Endothelial cell of umbilical vein (primary cell): ENCODE measurements at places on chromosomes 5 and 9.

- peaks cover 24% of the 10 kb centered on the region for H3K4me1 ChIP-seq
- no peaks in the 10 kb centered on the region for H3K36me3 ChIP-seq
- peak; percentile 85 for DNase-seq
- peak overlapping the region; percentile 64 for H3K4me3 ChIP-seq
- H3K27me3 ChIP-seq = no peaks in the 10 kb centered on the region
- peak overlapping the region; percentile 87 for H3K27ac ChIP-seq
These were observed 1.2 kb upstream of the ADAMTS6 start for GRCh38 chr5:65482736-65483545.

DNA sequence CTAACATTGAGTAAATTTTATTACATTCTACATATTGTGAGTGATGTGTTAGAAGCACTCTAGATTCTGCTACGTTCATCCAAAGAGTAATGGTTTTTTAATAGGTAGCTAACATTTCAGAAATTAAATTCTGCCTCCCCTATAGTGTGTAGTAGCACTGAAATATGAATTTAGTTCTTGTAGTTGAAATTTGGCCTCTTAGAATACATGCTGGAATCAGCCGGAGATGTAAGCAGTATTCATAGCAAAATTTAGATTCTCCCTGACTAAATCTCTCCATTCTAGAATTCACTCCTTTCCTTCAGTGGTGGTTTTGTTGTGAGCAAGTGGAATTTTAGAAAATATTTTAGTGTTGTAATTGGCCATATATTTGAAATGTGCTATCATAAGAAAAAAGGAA is 799.9 kb upstream of the CDH10 start:
- DNase-seq = no peak
- H3K4me1 ChIP-seq = no peaks in the 10 kb centered on the region
- H3K27me3 ChIP-seq = no peaks in the 10 kb centered on the region
- no peaks in the 10 kb centered on the region for H3K36me3 ChIP-seq

- H3K36me3 ChIP-seq = no peaks in the 10 kb centered on the region
- H3K4me3 ChIP-seq = no peak overlapping the region
- H3K27ac ChIP-seq = no peak overlapping the region
- DNase-seq = no peak
- no peaks in the 10 kb centered on the region for H3K4me1 ChIP-seq
These were observed 27.5 kb downstream of the CEL start for GRCh38 chr9:133089271-133089671.

DNA sequence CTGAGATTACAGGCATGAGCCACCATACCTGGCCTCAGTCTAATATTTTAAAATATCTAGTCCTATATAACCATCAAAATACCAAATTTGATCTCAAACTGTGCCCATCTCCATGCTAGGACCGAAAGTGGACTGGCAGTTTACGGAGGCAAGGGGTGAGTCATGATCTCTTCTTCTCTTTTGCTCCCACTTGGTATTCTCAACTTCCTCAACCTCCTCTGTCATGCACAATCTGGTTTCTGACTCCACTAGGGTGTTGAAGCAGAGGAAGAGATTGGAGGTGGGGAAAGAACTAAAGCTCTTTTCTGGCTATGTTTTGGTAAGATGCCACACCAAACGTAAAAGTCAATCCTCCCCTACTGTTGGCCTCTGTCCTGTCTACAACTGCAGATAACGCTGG is 55.9 kb upstream of the CEMIP2 start:
- no peaks in the 10 kb centered on the region for H3K36me3 ChIP-seq
- no peak for DNase-seq
- no peaks in the 10 kb centered on the region for H3K27me3 ChIP-seq
- H3K4me3 ChIP-seq = no peak overlapping the region
- H3K4me1 ChIP-seq = no peaks in the 10 kb centered on the region

DNA sequence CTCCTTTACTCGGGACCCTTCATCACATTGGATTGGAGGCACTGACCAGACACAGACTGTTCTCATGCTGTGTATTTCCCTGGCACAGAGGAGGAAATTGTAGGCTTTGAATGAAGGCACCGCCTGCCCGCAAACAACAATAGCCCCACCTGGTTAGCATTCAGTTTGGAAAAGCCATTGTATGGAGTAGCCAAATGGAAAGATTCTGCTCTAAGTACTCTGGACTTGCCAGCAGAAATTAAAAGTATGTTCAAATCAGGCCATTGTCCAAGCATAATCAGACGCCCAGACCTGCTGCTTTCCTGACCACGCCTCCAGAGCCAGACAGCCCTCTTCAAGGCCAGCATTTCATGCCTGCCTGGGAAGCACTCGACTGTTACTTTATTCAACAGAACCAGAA is 8.0 kb upstream of the SEMA4D start:
- no peaks in the 10 kb centered on the region for H3K36me3 ChIP-seq
- H3K4me3 ChIP-seq = no peak overlapping the region
- peak; percentile 25 for DNase-seq
- no peak overlapping the region for H3K27ac ChIP-seq
- no peaks in the 10 kb centered on the region for H3K4me1 ChIP-seq

DNA sequence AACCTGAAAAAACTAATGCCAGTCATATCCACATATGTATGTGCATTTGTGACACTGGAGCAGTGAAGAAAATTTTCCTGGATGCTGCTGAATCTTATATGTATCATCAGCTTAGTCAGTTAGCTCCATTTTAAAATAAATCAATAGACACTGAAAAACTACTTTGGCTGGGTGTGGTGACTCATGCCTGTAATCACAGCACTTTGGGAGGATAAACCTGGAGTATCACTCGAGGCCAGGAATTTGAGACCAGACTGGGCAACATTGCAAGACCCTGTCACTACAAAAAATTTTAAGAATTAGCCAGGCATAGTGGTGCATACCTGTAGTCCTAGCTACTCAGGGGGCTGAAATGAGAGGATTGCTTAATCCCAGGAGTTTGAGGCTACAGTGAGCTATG is 511.0 kb upstream of the TLE4 start:
- no peaks in the 10 kb centered on the region for H3K36me3 ChIP-seq
- H3K27ac ChIP-seq = no peak overlapping the region
- H3K4me1 ChIP-seq = no peaks in the 10 kb centered on the region
- no peak for DNase-seq
- H3K4me3 ChIP-seq = no peak overlapping the region

- DNase-seq = no peak
- H3K36me3 ChIP-seq = peaks cover 16% of the 10 kb centered on the region
- no peaks in the 10 kb centered on the region for H3K27me3 ChIP-seq
- H3K4me1 ChIP-seq = no peaks in the 10 kb centered on the region
- H3K27ac ChIP-seq = no peak overlapping the region
- H3K4me3 ChIP-seq = no peak overlapping the region
These were observed 7.3 kb downstream of the PTGES2 start for GRCh38 chr9:128120061-128120740.

GRCh38 chr5:7794311-7794710 is 56.6 kb downstream of the CFAP90 start:
- no peaks in the 10 kb centered on the region for H3K27me3 ChIP-seq
- no peaks in the 10 kb centered on the region for H3K4me1 ChIP-seq
- no peak overlapping the region for H3K4me3 ChIP-seq
- no peak overlapping the region for H3K27ac ChIP-seq
- H3K36me3 ChIP-seq = no peaks in the 10 kb centered on the region

DNA sequence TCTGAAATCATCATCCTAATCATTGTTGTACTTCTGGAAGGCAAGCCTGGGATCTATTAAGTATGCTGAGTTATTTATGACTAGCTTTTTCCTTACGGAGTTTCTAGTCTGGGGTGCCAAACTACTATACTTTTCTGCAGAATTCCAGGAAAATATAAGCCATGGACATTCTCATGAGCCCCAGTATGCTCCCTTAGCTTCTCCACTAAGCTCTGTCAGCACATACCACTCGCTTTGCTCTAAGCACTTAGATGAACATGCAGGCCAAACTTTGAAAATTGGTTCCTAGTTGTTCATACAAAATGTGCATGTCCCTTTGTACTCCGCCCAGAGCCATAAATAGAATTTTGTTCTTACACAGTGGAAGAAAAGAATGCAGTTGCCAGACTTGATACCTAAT is 284.6 kb downstream of the ARRDC3 start:
- no peaks in the 10 kb centered on the region for H3K27me3 ChIP-seq
- H3K4me1 ChIP-seq = no peaks in the 10 kb centered on the region
- H3K36me3 ChIP-seq = no peaks in the 10 kb centered on the region
- H3K4me3 ChIP-seq = no peak overlapping the region
- no peak for DNase-seq
